ENCODE measurements at places on chromosomes 2 and 18.

DNA sequence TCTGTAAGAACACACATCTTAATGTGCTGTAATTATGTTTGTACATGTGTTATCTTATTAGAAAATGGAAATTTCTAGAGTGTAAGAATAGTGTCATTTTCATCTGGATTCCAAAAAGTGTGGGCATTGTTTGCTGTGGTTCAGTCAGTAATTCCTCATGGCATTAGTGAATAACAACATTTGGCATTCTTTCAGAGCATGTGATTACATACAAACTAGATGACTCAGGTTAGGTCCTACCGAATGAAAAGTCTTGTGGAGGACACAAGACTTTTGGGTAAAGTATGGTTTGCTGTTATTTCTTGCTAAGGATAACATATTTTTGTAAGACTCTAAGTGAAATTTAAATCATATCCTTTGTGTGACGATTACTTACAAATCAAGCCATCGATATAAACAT, 593.1 kb upstream of the NRXN1 start:
- DNase-seq, result no peak

DNA sequence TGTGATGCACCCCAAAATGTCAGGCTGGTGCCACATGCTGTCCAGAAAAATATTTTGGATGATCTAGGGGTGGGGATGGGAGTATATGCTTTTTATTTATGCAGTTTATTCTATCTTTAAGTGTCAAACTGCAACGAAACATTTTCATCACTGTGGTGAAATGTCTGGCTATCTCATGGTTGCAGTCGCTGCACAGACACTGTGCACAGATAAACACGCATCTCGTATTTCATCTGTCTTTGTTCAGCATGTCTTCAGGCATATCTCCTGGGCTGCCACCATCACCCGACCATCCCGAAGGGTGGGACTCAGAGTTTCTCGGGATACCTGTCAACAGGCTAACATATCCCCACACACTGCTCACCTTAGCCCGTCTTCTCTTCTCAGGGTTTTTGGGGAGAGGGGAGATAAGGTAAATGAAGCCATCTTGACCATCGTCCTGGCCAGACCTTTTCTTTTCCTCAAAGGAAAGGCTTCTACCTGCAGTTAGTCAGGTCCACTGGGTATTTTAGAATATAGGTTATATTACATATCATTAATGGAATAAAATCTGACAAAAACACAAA, 80.7 kb upstream of the NABP1 start:
- no peak for DNase-seq

- DNase-seq, result no peak
Observed at GRCh38 chr2:21361957-21362486, 238.3 kb downstream of the TDRD15 start.

DNA sequence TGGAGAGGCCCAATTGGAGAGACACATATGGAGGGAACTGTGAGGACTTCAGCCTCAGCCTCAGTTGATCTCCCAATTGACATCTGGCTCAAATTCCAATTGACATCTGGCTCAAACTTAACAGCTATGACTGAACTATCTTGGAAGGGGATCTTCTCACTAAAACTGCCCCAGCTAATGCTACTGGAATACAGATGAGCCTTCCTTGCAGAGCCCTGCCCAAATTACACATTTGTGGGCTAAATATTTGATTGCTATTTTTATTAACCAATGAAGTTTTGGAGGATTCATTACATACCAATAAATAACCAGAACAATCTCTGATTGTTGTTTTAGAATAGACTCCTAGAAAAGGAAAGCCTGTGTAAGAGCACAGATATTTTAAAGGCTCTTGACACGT, 189.0 kb upstream of the THUMPD2 start:
- DNase-seq, result no peak

DNA sequence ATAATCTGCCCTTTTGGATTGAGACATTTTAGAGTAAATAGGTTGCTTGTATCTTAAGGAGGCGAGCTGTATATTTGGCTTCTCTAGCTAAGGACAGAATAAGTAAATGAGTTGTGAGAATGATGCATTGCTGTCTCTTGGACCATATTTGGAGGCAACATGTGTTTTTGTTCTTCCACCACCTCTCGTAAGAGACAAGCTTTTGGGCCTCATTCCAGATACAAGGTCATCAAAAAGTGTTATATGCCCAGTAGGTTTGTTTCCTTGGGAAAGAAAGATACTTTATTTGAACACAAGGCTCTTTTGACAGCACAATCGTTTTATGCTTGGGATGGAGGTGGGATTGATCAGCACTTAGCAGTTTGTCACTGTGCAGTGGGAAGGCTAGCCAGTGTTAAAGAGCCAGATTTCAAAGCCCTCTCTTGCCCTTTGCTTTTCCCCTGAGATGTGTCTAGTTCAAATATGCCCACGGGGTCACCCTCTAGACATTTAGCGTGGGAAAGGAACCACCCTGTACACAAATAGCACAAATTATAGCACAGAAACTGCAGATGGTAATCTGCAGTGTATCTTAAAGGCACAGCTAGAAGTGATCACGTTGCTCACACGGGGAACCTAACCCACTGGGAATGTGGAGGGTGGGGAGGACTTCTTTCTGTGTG, 131.3 kb downstream of the MAP4K4 start:
- DNase-seq, result no peak

GRCh38 chr2:95284886-95285541, 10.8 kb downstream of the PROM2 start:
- no peak for DNase-seq

- DNase-seq, result no peak
Observed at GRCh38 chr18:34592961-34593382, 117.1 kb upstream of the DTNA start.

GRCh38 chr2:8489751-8490150, 192.1 kb upstream of the ID2 start:
- DNase-seq, result no peak

GRCh38 chr2:238091436-238092060, 8.6 kb upstream of the ESPNL start:
- no peak for DNase-seq

GRCh38 chr18:54296062-54296461, 26.7 kb downstream of the POLI start:
- no peak for DNase-seq

GRCh38 chr2:98897746-98898145, 38.3 kb downstream of the CRACDL start:
- DNase-seq, result no peak
